ENCODE measurements at places on chromosomes 12 and 14. TPM values are rescaled to one million over a fixed set of nuclear protein-coding genes. Genes with fewer than 3 reads are reported as not detected.

DNA sequence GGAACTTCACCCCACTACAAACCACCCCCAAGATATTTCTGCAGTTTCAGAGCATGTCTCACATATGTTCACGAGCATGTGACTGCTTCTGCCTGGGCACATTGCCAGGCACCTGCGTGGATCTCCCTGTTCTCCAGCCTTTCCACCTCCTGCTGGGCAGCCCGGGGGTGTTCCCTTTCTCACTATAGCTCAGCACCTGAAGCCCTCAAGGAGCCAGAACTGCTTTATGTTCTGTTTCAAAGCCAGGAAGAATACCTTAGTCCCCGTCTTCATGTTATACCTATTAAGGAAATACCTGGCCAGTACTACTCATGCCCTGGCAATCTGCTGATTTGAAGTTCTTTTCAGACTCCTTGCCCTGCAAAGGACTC, 4.2 kb upstream of the FGF6 start:
- no peak overlapping the region for H3K4me3 ChIP-seq
- no peaks in the 10 kb centered on the region for H3K36me3 ChIP-seq
- H3K4me1 ChIP-seq = no peaks in the 10 kb centered on the region

Gene CSRP2
- total RNA-seq = 8.7 TPM

DNA sequence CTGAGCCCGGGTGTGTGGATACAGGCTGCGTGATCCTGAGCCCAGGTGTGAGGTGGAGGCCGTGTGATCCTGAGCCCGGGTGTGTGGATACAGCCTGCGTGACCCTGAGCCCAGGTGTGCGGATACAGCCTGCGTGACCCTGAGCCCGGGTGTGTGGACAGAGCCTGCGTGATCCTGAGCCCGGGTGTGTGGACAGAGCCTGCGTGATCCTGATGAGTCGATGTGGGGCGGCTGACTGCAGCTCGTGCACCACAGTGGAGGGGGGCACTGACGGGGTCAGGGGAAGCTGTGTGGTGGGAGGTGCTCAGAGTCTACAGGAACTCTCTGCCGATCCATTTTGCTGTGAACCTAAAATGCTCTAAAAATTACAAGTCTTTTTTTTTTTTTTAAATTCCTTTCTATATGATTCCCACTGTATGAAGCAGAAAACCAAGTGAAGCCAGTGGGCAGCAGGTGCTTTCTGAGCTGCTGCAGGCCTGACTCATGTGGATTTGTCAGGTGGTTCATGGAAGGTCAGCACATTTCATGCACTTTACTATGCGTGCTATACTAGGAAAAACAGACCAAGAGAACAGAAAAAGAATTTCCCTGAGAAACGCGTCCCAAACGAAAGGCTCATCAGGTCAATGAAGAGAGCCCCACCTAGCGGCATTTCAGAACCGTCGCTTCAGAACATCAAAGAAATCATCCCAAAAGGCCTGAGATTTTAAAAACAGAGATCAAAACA, 19.3 kb downstream of the BRF1 start:
- DNase-seq = no peak
- no peak overlapping the region for H3K4me3 ChIP-seq
- H3K4me1 ChIP-seq = peaks cover 16% of the 10 kb centered on the region
- H3K27me3 ChIP-seq = no peaks in the 10 kb centered on the region

DNA sequence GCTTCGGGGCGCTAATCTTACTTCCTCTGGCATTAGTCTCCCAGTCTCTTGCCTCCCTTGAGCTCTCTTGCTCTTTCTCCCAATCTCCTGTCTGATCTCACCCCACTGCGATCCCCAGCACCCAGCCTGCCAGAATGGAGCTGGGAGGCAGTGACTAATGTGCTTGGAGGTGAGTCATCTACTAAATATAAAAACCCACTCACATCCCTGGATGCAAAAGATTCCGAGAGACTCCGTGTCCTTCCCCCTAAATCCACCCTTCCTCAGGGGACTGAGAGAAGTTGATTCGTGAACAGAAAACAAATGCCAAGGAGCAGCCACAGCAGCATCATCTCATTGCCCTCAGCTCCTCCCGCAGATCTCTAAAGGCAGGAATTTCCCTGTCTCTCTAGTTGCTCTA, 45.7 kb upstream of the KCNA5 start:
- no peaks in the 10 kb centered on the region for H3K36me3 ChIP-seq
- H3K27ac ChIP-seq = no peak overlapping the region
- H3K4me3 ChIP-seq = no peak overlapping the region
- DNase-seq = no peak
- H3K4me1 ChIP-seq = no peaks in the 10 kb centered on the region
- H3K27me3 ChIP-seq = no peaks in the 10 kb centered on the region

Gene GARIN6
- total RNA-seq = not detected

Gene NUBPL
- 5.2 TPM for total RNA-seq

GRCh38 chr12:53049571-53050318, at the start of gene TNS2:
TNS2 (plus strand) TSS chr12:53050065; CDS start chr12:53050186, 121 bp downstream.
- H3K27ac ChIP-seq = peak within 1 kb of the TSS; percentile 99
- peak within 1 kb of the TSS; percentile 13 for H3K4me3 ChIP-seq
- peaks cover 60% of the 10 kb centered on the region for H3K4me1 ChIP-seq
- no peaks in the 10 kb centered on the region for H3K27me3 ChIP-seq

Gene CNTN1
- total RNA-seq = 10.1 TPM

DNA sequence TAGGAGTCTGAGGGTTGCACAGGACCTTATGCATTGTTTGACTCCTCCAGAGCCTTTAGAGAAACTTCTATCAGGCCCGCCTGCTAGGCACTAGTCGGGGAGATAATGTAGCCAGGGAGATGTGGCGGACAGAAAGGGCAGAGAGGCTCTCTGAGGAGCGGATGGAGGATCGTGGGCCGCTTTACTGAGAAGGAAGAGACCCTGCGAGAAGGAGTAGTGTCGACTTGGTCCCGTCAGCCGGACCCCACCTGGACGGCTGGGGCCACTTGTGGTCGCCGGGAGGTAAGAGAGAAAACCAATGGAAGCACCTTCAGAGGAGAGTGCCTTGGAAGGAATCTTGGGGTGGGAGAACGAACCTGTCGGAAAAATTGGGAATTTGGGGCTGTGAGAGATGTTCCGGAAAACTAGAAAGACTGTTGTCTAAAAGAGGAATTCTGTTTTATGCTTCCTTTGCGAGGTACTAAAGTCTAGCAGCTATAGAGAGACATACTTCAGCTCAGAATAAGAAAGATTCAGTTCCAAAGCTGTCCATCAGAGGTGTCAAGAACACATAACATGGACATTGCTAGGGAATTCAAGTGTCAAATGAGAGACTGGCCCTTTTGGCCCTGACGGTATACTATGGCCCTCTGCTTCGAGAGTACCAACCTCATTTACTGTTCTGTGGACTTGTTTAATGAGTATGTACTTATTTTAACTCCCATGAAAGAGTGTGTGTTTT, 660 bp upstream of the MCRS1 start:
- H3K36me3 ChIP-seq = peaks cover 12% of the 10 kb centered on the region
- peak overlapping the region; percentile 93 for H3K4me3 ChIP-seq
- peak overlapping the region; percentile 64 for H3K27ac ChIP-seq
- no peak for DNase-seq

GRCh38 chr14:68450391-68451120, 342.3 kb downstream of the ZFP36L1 start:
- H3K27ac ChIP-seq = no peak overlapping the region
- H3K4me3 ChIP-seq = no peak overlapping the region
- no peak for DNase-seq
- no peaks in the 10 kb centered on the region for H3K4me1 ChIP-seq
- H3K27me3 ChIP-seq = no peaks in the 10 kb centered on the region

GRCh38 chr14:81557146-81557545, 23.5 kb upstream of the SEL1L start:
- H3K36me3 ChIP-seq = no peaks in the 10 kb centered on the region
- H3K27me3 ChIP-seq = no peaks in the 10 kb centered on the region
- DNase-seq = no peak
- H3K4me3 ChIP-seq = no peak overlapping the region
- H3K27ac ChIP-seq = no peak overlapping the region

GRCh38 chr14:104923640-104924420, 849 bp upstream of the PLD4 start:
- no peaks in the 10 kb centered on the region for H3K36me3 ChIP-seq
- no peaks in the 10 kb centered on the region for H3K4me1 ChIP-seq
- DNase-seq = no peak
- H3K27me3 ChIP-seq = no peaks in the 10 kb centered on the region

GRCh38 chr12:131971226-131971625, 21.5 kb downstream of the EP400 start:
- H3K4me1 ChIP-seq = no peaks in the 10 kb centered on the region
- H3K4me3 ChIP-seq = no peak overlapping the region
- no peak for DNase-seq
- H3K27me3 ChIP-seq = no peaks in the 10 kb centered on the region
- no peak overlapping the region for H3K27ac ChIP-seq

Gene MIPOL1
- total RNA-seq = 8.8 TPM

Gene C12orf50
- total RNA-seq = 0.12 TPM

GRCh38 chr12:66756631-66757030, 77.8 kb upstream of the GRIP1 start:
- H3K27ac ChIP-seq = no peak overlapping the region
- no peaks in the 10 kb centered on the region for H3K4me1 ChIP-seq
- H3K27me3 ChIP-seq = no peaks in the 10 kb centered on the region
- H3K4me3 ChIP-seq = no peak overlapping the region
- DNase-seq = no peak

Gene CRACR2A
- total RNA-seq = 10.3 TPM

- no peak overlapping the region for H3K27ac ChIP-seq
- H3K4me1 ChIP-seq = no peaks in the 10 kb centered on the region
- DNase-seq = no peak
- H3K27me3 ChIP-seq = no peaks in the 10 kb centered on the region
- H3K4me3 ChIP-seq = no peak overlapping the region
Observed at GRCh38 chr12:54596526-54596946, 8.1 kb upstream of the PPP1R1A start.

- no peak for DNase-seq
- H3K36me3 ChIP-seq = peaks cover 11% of the 10 kb centered on the region
- H3K27ac ChIP-seq = no peak overlapping the region
- no peaks in the 10 kb centered on the region for H3K27me3 ChIP-seq
- no peak overlapping the region for H3K4me3 ChIP-seq
Observed at GRCh38 chr14:103483600-103483999, 39.0 kb downstream of the CKB start.

Gene GUCY2C
- total RNA-seq = not detected

DNA sequence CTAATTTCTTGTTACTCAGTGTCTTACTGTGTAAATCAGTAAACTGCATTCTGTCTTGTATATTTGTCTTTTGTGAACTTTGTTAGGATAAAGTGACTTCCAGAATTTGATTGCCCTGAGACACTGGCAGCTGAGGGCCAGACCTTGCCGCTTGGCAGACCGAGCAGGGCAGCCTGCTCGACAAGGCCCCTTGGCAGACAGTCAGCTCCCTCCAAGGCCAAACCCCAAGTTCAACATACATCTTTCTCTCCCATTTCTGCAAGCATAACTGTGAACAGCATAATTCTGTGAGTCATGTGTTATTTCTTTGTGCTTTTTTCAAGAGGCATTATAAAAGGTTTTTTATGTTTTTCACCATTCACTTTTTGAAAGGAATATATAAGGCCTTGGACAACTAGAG, 39.2 kb upstream of the BMAL2 start:
- no peaks in the 10 kb centered on the region for H3K27me3 ChIP-seq
- no peaks in the 10 kb centered on the region for H3K36me3 ChIP-seq
- DNase-seq = peak; percentile 92
- H3K27ac ChIP-seq = peak overlapping the region; percentile 59
- no peak overlapping the region for H3K4me3 ChIP-seq

Gene TMBIM6
- 284 TPM for total RNA-seq

- no peaks in the 10 kb centered on the region for H3K4me1 ChIP-seq
- no peaks in the 10 kb centered on the region for H3K27me3 ChIP-seq
- no peaks in the 10 kb centered on the region for H3K36me3 ChIP-seq
- H3K27ac ChIP-seq = peak within 1 kb of the TSS; percentile 83
- H3K4me3 ChIP-seq = peak within 1 kb of the TSS; percentile 39
Observed at GRCh38 chr12:56521590-56522371, at the start of gene RBMS2. RBMS2 (plus strand) TSS chr12:56521820; CDS start chr12:56522024, 204 bp downstream.

Gene ADGRD1
- 5.5 TPM for total RNA-seq

DNA sequence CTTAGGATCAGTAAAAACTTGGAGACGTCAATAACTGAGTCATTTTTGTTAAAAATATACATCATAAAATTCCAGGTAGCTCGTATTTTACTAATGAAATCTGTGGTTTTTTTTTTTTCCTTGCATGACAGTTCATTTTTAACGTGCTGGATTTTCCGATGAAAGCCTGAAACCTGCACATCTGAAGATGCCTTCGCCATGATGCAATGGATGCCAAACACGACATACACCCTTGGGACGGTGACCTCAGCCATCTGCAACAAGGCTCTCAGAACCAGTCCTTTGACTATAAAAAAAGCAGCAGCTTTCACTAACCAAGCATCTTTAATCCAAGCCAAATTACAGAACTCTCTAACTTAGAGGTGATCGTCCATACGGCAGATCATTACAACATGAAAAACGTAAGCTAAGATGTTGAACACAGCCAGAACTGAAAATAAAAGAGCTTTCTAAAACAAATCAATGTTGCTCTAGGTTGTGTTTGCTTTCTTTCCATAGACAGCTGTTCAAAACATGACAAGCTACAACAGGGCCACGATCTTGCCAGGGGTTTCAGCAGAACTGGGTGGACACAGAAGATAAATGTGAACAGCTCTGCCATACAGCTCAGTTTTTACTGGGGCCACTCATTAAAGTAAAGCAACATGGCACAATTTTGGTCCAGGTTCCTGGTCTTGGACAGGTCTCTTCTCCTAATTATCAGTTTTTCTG, 7.8 kb downstream of the NIN start:
- H3K27me3 ChIP-seq = no peaks in the 10 kb centered on the region
- H3K27ac ChIP-seq = peak overlapping the region; percentile 25
- no peaks in the 10 kb centered on the region for H3K4me1 ChIP-seq
- H3K36me3 ChIP-seq = no peaks in the 10 kb centered on the region
- H3K4me3 ChIP-seq = no peak overlapping the region

Gene NPFF
- not detected for total RNA-seq

Gene ADAM21
- not detected for total RNA-seq

DNA sequence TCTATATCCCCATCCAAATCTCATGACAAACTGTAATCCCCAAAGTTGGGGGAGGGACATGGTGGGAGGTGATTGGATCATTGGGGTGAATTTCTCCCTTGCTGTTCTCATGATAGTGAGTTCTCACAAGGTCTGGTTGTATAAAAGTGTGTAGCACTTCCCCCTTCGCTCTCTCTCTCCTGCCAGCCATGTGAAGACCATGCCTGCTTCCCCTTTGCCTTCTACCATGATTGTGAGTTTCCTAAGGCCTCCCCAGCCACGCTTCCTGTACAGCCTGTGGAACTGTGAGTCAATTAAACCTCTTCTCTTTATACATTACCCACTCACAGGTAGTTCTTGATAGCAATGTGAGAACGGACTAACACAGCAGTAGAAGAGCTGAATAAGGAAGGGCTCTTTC, 62.6 kb upstream of the VASH1 start:
- H3K27ac ChIP-seq = no peak overlapping the region
- H3K36me3 ChIP-seq = no peaks in the 10 kb centered on the region
- no peaks in the 10 kb centered on the region for H3K4me1 ChIP-seq
- DNase-seq = no peak
- no peaks in the 10 kb centered on the region for H3K27me3 ChIP-seq
- no peak overlapping the region for H3K4me3 ChIP-seq

DNA sequence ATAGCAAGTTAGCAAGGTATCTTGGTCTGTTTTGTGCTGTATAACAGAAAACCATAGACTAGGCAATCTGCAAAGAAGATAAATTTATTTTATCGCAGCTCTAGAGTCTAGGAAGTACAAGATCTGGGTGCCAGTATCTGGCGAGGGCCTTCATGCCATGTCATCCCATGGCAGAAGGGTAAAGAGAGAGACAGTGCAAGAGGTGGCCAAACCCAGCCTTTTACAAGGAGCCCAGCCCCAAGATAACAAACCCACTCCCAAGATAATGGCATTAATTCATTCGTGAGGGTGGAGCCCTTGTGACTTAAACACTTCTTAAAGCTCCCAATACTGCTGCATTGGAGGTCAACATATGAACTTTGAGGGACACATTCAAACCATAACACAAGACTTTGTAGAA, 16.9 kb downstream of the RPS29 start:
- H3K36me3 ChIP-seq = no peaks in the 10 kb centered on the region
- H3K27me3 ChIP-seq = no peaks in the 10 kb centered on the region
- H3K4me1 ChIP-seq = no peaks in the 10 kb centered on the region
- no peak overlapping the region for H3K4me3 ChIP-seq

Measured in pancreas (tissue), 10 donors.